ENCODE measurements at places on chromosomes 12 and 14.

- DNase-seq = no peak
These were observed 131.1 kb upstream of the VRK1 start for GRCh38 chr14:96666088-96666487.

- no peak for DNase-seq
These were observed 3.3 kb downstream of the C12orf56 start for GRCh38 chr12:64387197-64387816.

DNA sequence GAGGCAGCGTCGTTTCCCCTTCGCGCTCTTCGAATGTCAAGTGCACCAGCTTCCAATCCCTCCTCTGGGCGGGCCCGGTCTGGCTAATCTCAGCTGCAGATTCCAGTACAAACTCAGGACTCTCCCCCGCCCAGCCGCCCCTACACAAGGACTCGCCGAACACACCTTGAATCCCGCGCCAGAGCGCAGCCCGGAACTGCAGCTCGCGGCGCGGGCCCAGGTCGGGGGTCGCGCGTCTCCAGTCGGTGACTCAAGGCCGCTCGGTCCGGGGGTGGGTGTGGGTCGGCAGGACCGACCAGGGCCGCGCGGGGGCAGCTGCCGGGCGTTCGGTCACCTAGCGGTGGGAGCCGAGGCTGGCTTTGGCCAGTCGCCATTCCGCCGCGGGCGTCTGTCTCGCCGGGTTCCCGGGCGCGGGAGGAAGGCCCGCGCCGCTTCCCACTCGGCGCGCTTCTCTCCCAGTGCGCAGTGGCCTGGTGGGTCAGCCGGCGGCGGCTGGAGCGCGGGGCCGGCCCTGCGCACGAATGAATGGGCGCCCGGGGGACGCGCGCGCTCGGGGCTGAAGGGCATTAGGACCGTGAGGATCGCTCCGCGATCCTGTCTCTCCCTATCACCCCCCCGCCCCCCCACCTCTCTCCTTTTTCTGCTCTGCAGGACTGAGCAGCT, at the start of gene GALNT16:
Gene GALNT16, plus strand, starts transcription at position 632 of the 663 bp plus-strand sequence. CDS start 133 bp downstream, outside the sequence.
- DNase-seq = no peak

GRCh38 chr12:4240161-4240783, 33.3 kb upstream of the CCND2 start:
- no peak for DNase-seq

DNA sequence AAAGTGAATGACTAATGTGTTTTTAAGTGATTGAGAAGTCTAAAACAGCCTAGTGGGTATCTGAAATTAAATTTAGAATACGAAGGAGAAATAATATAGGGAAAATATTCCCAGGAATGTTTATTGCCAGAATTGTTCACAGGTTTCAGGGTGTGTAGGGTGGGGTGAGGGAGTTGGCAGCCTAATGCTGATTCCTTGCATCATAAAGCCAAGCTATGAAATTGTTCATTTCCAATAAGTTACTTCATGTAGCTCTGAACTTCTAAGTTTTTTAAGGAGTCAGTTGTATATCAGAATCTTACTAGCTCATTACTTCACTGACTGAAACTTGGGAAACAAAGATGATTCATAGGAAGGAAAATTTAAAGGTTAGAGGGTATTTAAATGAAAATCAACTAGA, 56.4 kb downstream of the RAB35 start:
- no peak for DNase-seq

- no peak for DNase-seq
These were observed 899 bp upstream of the KCNH3 start for GRCh38 chr12:49537752-49538509.

DNA sequence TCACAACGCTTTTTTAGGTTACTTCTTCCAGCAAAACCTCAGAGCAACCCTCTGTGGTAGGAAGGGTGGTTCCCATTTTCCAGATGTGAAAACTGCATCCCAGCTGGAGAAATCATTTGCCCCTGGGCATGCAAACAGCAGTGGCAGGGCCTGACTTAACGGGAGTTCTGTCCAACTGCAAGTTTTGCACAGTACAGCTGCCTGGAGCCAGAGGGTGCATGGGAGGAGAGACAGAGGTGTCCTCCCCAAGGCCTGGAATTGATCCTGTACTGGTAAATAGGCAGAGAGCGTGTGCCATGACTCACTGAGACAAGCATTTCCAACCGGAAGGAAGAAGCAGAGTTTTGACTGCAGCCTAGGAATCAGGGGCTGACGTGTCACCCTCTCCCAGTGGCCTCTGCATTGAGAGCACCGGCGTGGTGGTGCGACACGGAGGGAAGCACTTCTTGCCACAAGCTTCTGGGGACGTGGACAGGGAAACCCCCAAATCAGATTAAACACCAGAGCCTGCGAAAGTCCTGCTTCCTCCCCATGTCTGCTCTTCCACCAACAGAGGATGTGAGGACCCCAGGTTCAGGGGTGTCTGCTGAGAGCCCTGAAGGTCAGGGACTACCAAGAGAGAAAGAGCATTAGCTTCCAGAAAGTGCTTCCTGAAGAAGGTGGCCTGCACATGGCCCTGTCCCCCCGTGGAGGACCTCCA, 19.0 kb upstream of the SERPINA4 start:
- DNase-seq = no peak

- DNase-seq = no peak
These were observed 7.1 kb downstream of the OSBPL8 start for GRCh38 chr12:76552343-76552938.

GRCh38 chr12:48997719-48998496, 1.3 kb downstream of the DDN start:
- DNase-seq = no peak

DNA sequence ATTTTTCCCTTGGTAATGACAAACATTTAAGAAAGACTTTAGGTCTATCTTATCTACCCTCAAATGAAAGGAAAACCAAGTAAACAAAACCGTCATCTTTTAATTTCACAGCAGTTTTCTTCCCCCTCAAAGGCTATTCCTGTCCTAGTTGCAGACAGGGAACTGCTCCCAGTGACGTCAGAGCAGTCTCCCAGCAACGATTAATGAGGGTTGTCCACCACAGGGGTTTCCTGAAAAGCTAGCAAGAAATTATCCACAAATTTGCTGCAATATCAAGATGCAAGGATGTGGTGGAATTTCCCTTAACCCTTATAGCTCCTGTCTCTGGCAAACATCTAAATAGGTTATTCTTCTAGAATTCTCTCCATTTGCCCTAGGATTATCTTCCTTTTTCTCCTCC, 89.1 kb upstream of the STAC3 start:
- no peak for DNase-seq

DNA sequence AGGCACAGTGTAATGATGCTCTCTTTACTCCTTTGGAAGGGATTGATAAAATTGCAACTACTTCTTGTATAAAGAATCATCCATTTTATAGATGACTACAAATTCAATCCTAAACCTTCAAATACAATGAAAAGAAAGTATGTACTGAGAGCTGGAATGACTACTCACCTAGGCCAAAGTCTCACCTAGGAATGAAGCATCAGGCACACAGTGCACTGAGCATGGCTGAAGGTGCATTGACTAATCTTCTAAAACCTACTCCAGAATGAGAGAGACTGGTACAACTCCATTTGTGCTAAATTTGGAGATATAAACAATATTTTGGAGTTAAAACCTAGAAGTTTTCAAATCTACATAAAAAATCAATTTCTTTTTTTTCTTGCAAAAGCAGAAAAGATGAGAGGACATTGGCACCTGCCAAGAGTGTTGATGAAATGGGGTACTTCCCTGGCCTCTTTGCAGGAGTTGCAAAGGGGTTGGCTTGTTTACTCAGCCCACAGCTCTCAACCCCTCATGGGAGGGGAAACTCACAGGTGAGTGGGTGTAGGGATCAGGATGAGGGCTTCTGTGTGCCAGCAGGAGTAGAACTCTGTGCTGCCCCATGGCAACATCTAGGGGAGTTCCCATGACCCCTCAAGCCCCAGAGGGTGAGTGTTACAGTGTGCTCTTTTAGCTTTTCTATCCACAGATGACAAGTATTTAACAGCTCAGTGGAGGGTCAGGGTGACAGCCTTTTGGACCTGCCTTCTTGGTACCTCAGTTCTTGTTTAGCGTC, 31.3 kb downstream of the CLECL1 start:
- no peak for DNase-seq

DNA sequence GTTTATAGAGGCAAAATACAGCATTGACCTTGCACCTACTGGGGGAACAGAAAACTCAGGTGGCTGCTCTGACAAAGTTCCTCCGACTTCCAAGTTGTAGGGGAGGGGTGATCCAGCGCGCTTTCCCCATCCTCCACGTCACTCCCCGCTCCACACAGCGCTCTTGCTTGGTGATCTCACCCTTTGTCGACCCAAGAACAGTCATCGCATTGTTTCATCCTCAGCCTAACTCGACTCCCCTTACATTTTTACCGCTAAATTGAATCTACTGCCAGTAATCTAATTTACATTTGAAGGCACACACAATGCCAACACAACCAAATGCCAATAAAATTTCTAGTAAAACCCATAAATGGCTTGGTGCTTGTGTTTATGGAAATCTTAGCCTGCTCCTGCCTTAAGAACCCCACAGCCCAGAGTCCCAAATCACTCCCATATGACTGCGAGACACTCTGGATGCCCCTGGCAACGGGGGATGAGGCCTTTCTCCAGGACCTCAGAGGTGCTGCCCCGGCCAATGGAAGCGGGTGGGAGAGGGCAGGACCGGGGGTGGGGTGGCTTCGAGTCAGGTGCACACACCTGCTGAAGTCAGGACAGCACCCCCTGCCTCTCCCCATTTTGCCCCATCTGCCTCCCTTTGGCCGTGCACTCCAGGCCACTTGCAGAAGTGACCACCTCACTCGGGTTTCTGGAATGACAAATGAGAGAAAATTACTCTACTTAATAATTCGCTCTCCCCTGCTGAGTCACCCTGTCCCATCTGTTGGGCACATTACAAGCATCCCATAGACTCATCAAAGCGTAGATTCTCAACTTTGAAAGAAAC, 98.2 kb upstream of the GSC start:
- DNase-seq = no peak

GRCh38 chr12:52390739-52391617, 5.5 kb upstream of the KRT84 start:
- DNase-seq = no peak

- DNase-seq = no peak
These were observed 119.1 kb downstream of the CACNA1C start for GRCh38 chr12:2171672-2172426.

DNA sequence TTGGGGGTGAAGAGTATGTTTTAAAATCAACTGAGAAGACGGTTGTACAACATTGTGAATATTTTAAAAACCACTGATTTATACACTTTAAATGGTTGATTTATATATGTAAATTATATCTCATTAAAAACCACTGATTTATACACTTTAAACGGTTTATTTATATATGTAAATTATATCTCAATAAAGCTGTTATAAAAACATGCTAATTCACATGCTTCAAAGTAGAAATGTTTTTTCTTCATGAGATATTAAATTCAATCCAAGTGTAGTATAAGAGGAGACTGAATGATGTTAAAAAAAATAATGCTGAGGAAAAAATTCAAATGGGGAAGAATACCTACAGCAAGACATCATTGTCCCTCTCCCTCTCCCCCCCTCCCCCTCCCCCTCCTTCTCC, 92.9 kb downstream of the ATXN2 start:
- DNase-seq = no peak

DNA sequence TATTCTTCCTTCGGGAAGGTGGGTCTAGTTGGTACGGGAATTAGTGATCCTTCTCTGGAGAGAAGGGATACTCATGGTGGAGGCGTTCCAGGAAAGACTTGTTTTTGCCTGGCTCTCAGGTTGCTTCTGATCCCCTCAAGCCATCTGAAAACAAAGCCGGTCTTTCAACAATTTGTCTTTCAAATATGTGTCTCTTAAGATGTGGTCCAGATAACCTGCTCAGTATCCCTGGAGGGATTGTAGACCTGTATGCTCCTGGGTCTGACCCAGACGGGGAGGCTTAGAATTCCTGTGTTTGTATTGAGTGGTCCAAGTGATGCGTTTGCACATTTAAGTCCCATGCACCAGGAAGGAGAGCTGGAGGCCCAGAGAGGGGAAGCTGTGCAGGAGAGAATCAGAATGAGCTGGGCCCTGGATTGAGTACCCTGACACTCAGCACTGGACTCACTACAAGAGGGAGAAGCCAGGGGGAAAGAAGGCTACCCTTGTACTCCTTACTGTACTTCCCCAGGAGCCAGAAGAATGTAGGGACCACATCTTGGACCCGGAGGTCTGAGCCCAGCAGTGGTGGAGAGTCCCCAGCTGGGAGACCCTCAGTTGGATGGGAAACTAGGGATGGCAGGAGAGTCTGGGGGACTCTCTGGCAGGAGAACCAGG, 40.4 kb downstream of the ERH start:
- no peak for DNase-seq

DNA sequence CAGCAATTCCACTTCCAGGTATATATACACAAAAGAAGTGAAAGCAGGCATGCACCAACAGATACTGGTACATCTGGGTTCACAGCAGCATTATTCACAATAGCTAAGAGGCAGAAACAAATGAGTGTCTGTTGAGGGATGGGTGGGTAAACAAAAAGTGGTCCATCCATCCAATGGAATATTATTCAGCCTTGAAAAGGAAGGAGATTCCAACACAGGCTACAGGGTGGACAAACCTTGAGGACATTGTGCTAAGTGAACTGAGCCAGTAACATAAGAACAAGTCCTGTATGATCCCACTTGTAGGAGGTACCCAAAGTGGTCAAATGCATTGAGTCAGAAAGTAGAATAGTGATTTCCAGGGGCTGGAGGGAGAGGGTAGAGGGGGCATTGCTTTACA, 27.6 kb upstream of the BEGAIN start:
- no peak for DNase-seq

DNA sequence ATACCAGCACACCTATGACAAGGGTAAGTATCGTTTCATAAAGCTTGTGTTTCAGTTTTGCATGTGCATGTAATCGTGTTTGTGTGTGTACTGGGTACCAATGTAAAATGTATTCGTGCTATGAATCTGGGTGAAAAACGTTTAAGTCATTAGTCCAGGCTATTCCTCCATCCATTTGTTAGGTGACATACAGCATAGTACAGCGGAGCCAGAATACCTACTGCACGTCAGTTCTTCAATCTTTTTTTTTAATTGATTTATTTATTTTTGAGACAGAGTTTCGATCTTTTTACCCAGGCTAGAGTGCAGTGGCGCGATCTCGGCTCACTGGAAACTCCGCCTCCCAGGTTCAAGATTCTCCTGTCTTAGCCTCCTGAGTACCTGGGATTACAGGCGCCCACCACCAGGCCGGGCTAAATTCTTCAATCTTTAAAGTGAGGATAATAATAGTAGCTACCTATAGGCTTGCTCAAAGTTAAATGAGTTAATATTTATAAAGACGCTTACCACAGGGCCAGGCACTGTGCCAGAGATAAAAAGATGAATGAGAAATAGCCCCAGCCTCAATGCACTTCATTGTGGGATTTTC, 661 bp upstream of the RPS26 start:
- no peak for DNase-seq

DNA sequence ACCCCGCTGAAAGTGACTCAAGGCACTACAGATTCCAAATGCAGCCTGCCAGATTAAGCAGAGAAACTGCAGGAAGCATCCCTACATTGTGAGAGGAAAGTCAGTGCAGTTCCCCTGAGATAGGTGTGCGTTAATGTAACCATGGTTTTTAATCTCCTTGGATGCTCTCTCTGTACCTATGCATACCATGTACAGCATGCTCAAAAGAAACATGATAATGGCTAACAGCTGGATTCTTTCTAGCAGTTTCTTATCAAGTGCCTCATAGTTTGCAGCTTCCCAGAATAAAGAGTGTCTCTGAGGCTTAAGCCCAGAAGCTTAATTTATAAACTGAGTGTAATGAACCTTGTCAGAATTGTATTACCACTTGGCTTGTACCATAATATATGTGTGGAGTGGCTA, 17.1 kb upstream of the MDM1 start:
- no peak for DNase-seq

GRCh38 chr14:49992901-49993339, 100.0 kb downstream of the ARF6 start:
- no peak for DNase-seq

All from stimulated activated CD4-positive, alpha-beta T cell treated with anti-CD3 and anti-CD28 coated beads, TNF-alpha, amount 100 ng/mL, for 1 hour (primary cell).